Activated T-cell treated with anti-CD3 and anti-CD28 coated beads, Interleukin-2, amount 50 U/mL, for 24 hours (primary cell): ENCODE measurements at places on chromosomes 1 and 21.

GRCh38 chr1:19909392-19909791, 14.0 kb downstream of the PLA2G2E start:
- DNase-seq = no peak

GRCh38 chr1:54813485-54814125, 12.5 kb upstream of the TTC22 start:
- DNase-seq = no peak

- DNase-seq = no peak
Measured at GRCh38 chr1:33656467-33657005, 184.1 kb downstream of the ZSCAN20 start.

DNA sequence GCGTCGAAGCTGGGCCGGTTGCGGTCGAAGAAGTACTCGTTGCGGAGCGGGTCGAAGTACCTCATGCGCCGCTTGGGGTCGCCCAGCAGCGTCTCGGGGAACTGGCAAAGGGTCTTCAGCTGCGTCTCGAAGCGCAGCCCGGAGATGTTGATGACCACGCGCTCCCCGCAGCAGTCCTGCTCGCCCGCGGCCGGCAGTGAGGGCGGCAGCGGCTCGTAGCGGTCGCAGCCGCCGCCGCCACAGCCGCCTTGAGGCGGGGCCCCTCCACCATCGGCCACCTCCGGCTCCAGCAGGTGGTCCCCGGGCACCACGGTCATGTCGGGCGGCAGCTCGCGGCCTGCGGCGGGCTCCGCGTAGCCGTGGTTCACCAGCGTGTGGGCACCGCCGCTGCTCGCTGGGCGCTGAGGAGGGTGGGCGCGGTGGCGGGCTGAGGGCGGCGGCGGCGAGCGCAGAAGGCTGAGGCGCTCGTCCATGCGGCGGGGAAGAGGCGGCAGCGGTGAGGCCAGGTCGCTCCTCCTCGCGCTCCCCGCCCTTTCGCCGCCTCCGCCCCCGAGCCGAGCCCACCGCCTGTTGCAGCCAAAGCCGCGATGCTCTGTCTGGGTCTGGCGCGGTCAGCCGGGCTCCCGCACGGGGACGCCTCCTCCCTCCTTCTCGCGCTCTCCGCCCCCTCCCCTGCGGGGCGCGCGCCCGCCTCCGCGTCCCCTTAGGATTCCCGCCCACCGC, at the start of gene KCNA3:
KCNA3 (minus strand) TSS at position 604 of the 723 bp plus-strand sequence; CDS start at position 473, 131 bp downstream.
- DNase-seq = peak; percentile 82

- no peak for DNase-seq
Measured at GRCh38 chr1:61253059-61253735, 170.8 kb downstream of the NFIA start.
